ENCODE measurements at places on chromosomes 1 and 21.

- DNase-seq = no peak
These were observed 14.2 kb downstream of the ETV3L start for GRCh38 chr1:157085421-157085820.

DNA sequence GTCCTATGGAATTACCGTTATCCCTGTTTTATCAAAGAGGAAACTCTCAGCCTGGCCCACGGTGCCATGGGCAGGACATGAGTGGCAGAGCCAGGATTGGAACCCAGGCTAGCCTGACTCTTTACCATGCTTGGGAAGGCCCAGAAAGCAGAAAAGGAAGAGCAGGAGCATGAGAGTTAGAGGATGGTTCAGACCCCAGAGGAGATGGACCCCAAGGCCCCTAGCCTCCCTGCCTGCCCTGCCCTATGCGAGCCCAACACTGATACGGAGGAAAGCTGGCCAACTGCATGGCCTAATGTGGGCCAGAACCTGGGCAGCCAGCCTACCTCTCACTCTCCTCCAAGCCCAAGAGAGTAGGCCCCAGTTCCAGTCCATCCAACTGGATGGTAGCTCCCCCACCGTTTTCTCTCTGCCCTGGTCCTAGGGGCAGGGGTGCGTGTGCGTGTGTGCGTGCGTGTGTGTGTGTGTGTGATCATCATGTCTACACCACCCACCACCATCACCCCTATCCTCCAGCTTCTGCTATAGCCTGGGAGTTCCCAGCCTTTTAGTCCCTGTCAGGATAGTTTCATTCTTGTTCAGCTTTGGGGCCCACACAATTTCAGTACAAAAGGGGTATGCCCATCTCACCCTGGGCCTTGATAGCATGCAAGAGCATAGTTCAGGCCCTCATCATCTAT lies 15.4 kb upstream of the MEX3A start:
- DNase-seq = no peak

GRCh38 chr1:215489771-215490565 lies 77.1 kb upstream of the KCTD3 start:
- no peak for DNase-seq

DNA sequence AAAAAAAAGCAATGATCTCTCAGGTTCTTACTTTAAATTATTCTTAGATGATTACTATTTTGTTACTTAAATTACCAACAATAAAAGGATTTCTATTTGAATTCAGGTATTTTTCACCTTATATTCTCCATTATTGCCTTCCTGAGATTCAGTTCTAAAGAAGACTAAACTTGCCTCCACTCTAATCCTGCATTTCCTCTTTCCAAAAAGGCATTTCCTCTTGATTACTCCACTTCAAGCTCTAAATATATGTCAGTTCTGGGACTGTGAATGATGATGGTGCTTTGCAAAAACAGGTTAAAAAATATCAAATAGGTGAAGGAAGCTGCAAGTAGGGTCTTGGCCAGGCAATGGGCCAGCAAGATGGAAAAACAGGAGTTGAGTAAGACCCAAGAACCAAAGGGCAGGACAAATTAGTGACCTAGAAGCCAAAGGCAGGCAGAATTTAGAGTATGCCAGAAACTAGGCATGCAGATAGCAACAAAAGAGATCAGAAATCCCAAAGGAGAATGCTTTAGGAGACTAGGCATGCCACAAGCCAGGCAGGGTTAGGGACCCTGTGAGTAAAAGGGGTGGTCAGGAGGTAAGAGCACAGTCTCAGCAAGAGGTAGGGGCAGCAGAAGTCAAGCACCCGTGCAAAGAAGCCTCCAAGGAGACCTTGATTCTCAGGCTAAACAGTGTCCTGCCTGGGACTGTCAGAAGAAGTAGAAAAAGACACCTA lies 11.3 kb upstream of the DIPK1A start:
- no peak for DNase-seq

- no peak for DNase-seq
These were observed 139.1 kb upstream of the CHRM3 start for GRCh38 chr1:239247285-239247684.

All from NCI-H187 (cell line).